CD4-positive, alpha-beta T cell treated with Interleukin-1 beta for 1 hour (primary cell): ENCODE measurements at places on chromosomes 4 and X.

DNA sequence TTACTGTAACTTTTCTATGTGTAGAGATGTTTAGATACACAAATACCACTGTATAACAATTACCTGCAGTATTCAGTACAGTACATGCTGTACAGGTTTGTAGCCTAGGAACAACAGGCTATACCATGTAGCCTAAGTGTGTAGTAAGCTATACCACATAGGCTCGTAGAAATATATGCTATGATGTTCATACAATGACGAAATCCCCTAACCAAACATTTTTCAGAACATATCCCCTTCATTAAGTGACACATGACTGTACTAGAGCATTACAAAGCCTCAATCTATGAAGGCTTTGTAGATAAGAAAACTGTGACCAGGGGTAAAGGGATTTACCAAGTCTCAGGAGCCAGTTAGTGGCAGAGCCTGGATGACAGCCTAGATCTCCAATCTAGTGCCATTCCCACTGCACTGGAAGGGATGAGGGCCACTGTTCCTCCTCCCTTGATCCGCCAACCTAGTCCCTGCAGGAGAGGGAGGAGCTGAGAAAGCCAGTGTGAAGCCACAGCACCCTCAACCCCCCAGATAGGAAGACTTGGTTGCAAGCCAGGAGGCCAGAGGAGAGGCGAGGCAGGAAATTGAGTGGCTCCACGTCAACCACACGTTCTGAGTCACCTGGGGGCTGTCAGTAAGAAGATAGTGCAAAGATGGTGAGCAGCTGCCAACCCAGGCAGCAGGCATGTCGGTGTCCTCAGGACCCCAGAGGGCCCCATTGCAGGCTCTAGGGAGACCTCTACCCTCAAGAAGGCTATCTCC lies 227.7 kb downstream of the BCOR start:
- peak; percentile 69 for DNase-seq

GRCh38 chrX:12007881-12008280 lies 130.4 kb upstream of the FRMPD4 start:
- no peak for DNase-seq

DNA sequence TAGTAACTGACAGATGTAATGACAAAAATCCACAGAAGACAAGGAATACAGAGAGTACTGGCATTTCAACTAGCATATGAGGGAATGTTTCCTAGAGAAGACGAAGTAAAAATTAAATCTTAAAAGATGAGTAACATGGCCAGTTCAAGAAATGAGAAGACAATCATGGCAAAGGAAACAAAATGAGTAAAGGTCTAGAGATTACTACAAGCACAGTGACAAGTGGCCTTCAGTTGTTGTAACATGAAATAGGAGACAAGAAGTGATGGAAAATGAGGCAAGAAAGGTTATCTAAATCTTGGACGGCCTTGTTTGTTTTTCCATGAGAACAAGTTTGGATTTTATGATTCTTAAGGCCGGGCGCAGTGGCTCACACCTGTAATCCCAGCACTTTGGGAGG lies 81.0 kb downstream of the PPA2 start:
- DNase-seq = no peak

GRCh38 chr4:113673450-113673849 lies 88.1 kb downstream of the CAMK2D start:
- DNase-seq = peak; percentile 6

DNA sequence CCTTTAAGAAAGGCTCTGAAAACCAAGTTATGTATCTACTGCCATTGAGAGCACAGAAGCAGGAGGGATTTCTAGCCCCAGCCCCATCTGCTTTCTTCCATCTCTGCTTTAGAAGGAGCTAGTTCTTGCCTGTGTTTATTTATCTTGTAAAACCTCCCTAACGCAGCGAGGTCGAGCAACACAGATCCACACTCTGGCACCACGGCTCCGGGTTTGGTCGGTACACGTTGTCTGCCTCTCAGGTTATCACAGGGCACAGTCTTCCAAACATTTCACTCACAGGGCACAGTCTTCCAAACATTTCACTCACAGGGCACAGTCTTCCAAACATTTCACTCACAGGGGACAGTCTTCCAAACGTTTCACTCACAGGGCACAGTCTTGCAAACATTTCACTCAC lies 69.7 kb upstream of the TLR3 start:
- DNase-seq = no peak
